ENCODE measurements at places on chromosomes 3 and 15.

DNA sequence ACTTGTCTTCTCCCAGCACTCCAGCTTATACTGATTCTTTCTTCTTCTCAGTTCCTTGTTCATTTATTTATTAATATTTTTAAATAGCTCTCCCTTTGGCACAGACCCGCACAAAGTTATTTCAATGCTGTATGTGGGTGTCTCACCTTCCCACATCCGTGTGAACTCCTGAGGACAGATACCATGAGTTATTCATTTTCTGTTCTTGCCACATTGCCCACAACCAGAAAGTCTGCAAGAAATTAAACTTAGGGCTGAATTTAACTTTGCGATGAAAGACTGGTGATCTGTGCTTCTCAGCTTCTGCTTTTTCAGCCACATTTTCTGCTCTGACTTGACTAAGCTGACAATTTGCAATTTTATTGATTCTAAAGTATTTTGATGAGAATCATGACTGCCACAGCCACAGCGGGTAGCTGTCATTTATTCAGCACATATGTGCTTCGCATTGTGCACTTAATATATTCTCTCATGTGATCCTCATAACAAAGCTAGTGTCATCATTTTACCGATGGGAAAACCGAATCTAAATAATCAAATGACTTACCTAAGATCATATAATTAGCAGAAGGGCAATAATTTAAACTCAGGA is 569.8 kb downstream of the EDEM1 start:
- DNase-seq, result no peak

- no peak for DNase-seq
These were observed 270.9 kb downstream of the ULK4 start for GRCh38 chr3:41690766-41691563.

- DNase-seq, result no peak
These were observed 285.1 kb upstream of the MANF start for GRCh38 chr3:51099794-51100535.

DNA sequence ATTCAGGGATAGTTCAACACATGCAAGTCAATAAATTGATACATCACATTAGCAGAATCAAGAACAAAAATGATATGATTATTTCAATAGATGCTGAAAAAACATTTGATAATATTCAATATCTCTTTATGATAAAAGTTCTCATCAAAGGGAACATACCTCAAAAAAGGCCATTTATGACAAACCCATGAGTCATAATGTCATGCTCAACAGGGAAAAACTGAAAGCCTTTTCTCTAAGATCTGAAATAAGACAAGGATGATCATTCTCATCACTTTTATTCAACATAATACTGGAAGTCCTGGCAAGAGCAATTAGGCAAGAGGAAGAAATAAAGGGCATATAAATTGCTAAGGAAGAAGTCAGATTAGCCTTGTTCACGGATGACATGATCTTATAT is 54.1 kb upstream of the TMEM158 start:
- no peak for DNase-seq

DNA sequence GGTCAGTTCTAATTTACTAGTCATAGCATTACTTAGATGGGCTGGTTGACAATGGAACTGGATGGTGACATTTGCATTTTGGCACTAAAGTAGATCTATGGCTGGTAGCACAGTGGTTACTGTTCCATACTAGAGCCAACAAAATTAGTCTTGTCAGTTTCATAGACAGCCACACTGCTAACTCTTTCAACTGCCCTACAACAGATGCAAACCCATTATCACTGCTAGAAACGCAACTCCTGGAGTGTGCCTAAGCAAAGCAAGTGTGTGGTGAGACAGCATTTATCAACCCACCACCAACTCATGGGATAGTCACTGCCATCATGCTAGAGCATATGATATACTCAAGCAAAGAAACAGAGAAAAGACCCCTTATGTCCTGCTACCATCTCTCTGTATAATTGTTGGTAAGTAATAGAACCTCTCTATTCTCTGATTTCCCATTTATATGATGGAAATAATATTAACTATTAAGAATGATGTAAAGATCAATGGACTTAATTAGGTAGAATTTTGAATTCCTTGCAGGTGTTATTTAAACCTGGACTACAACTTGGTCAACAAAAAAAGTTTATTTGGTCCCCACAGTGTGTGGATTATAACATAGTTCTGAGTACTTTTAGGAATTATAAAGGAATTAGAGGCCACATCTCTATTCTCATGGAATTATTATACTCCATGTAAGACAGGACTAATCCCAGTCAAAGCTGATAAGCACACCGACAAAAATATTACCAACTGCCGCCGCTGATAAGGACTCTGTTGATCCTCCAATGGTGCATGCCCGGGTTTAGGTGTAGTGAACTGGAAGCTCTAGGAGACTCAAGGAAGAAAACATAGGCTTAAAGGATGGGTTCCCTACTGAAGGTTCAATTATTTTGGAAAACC is 19.9 kb upstream of the ABHD5 start:
- DNase-seq, result no peak

GRCh38 chr15:43325039-43325684 is 5.2 kb downstream of the LCMT2 start:
- DNase-seq, result no peak

GRCh38 chr3:115281697-115282675 is 134.9 kb upstream of the ZBTB20 start:
- DNase-seq, result no peak

DNA sequence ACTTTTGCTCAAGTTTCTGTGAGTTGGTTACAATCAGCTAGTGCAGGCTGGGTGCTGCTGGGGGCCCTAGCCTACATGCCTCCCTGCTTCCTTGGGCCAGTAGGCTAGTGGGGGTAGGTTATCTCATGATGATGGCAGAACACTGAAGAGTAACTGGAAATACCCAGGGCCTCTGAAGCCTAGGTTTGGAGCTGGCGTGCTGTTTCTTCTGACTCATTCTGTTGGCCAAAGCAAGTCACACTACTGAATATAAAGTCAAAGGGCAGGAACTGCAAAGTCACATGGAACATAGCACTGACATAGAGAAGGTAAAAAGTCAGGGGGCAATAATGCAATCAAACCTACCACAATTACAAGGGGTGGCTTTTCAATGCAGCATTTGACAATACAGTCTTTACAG is 34.5 kb downstream of the RASGRP1 start:
- DNase-seq, result no peak

DNA sequence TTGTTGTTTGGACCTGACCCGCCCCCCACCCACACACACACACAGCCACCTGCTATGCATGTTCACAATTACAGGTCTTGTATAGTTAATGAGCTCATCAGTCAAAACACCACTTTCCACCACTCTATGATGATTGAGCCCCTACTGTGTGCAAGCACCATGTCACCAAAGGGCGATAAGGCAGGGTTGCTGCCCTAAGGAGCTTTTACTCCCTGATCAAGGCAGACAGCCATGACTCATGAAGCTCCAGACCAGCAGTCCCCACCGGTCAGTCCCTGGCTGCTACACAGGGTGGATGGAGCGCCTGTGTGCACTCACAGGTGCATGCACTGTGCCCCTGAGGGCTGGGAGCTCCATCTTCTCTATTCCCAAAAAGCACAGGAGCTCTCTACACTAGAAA is 270.6 kb downstream of the CLSTN2 start:
- DNase-seq, result no peak

DNA sequence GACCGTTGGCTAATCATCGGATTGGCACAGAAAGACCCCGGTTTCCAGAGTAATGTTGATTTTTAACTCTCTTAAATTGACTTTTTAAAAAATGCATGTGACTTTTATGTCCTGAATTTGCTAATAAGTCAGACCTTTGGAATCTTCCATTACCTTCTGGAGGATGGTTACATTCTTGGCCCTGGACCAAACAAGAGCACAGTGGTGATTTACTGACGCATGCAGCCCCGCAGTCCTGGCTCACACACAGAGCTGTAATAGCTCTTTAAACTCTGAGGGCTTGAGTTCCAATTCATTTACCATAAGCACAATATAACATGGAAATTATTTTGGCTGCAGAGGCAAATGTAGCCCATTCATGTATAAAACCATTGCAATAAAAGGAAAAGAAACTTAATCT is 25.1 kb downstream of the SOX14 start:
- DNase-seq, result no peak

DNA sequence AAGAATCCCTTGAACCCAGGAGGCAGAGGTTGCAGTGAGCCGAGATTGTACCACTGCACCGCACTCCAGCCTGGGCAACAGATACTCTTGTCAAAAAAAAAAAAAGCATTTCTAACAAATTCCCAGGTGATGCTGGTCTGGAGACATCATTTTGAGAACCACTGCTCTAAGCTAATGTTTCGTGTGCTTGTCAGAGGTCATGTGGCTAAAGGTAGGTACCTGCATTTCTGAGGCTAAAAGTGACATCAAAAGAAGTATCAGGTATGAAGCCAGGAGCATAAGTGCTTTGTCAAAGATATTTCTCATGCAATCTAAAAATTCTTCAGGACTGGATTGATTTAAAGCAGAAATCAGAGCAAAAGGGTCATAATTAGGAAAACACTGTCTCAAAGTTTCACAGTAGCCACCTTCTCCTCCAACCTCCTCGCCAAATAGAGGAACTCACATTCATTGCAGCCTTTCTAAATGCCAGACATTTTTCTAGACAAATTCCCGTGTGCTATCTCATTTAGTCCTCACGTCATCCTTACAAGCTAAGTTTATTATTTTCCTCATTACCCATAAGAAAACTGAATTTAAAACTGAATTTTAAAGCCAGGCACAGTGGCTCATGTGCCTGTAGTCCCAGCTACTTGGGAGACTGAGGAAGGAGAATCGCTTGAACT is 25.7 kb upstream of the GSK3B start:
- DNase-seq, result no peak

- DNase-seq, result no peak
These were observed 253.2 kb downstream of the RORA start for GRCh38 chr15:60975952-60976351.

DNA sequence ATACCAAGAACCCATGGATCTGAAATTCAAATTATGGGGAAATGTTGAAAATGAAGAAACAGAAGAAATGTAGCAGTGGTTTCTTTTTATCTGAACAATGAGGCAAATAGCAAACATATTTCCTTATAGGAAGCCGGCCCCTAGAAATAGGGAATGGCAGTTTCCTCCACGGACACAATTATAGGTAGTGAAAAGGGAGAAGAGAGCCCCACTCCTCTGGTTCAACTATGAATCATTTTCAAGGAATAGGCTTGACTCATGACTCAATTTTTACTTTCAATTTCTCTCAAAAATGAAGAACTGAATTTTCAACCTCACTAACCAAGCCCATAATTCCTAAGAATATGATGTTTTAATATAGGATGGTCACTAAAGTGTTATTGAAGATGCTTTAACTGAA is 243.1 kb downstream of the MECOM start:
- no peak for DNase-seq

GRCh38 chr3:37492977-37493471 is 318.6 kb upstream of the LRRFIP2 start:
- DNase-seq, result no peak
